ENCODE measurements at places on chromosomes 16 and 17.

DNA sequence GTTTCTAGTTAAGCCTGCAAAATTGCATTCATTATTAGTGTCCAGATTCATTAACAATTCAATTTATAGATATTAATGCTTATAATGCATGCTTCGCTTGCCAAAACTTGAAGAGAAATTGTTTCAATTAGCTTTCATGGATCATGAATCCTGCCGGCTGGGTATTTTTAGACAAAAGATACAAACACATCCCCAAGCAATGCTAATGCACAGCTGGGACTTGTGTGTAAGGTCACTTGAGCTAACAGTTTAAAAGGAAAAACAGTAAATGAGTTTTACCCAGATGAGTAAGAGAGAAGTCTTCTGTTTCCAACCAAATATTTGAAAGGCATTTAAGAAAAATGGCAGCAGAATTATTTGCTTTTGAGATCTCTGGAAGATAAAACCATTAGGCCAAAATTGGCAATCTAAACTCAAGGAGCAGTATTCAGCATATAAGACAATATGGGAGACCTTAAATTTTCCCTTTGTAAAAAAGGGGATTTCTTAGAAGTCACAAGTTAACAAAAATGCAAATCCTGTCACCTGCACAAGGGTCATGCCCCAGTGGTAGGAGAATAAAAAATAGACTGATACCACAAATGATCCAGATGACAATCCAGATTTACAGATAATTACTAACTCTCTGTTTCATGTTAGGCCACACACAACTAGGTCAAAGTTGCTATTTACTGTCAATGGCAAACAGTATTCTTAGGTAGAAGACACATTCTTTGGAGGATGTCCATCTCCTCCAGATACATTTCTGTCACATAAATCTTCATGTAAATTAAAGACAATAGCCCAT, 418.4 kb upstream of the PMFBP1 start:
- DNase-seq = no peak

- DNase-seq = no peak
Observed at GRCh38 chr17:78784352-78784751, 2.3 kb upstream of the CYTH1 start.

DNA sequence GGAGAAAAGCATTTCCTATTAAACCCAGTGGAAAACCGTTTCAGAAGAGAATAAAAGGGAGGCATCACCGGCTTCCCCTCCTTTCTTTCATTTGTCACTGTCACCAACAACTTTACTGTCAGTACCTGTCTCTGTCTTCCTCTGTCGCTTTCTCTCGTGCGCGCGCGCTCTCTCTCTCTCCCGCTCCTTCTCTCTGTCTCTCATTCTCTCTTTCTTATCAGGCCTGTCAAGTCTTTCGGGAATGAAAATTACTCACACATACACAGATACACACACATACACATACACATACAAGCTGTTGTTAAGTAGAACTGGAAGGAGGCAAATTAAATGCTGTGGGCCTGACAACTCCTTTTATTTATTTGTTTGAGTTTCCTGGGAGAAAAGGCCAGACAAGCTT, 17.6 kb downstream of the MYOCD start:
- DNase-seq = no peak

GRCh38 chr17:36001862-36002603, 680 bp upstream of the CCL15 start:
- no peak for DNase-seq

DNA sequence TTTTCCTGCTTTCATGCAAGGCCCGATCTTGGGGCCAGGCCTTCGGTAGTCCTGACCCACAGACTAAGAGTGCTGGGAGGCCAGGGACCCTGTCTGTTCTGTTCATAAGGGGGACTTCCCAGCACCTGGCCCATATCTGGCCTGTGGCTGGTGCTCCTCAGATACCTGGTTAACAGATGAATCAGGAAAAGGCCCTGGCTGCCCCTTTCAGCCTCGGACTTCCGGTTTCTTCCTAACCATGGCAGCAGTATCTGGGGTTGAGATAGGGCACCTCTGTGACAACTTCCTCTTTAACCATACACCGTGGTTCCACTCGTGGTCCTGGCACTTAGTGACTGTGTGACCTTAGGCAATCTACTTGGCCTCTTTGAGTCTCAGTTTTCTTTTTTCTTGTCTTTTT, 18.4 kb downstream of the PLCG2 start:
- no peak for DNase-seq

GRCh38 chr17:15418781-15419180, 48.6 kb downstream of the CDRT4 start:
- DNase-seq = no peak

GRCh38 chr17:7204336-7204735, 15.3 kb downstream of the DLG4 start:
- DNase-seq = no peak

- no peak for DNase-seq
Observed at GRCh38 chr17:76709077-76709950, 1.5 kb downstream of the MXRA7 start.

- no peak for DNase-seq
Observed at GRCh38 chr17:64097196-64097936, 32.6 kb downstream of the ERN1 start.

DNA sequence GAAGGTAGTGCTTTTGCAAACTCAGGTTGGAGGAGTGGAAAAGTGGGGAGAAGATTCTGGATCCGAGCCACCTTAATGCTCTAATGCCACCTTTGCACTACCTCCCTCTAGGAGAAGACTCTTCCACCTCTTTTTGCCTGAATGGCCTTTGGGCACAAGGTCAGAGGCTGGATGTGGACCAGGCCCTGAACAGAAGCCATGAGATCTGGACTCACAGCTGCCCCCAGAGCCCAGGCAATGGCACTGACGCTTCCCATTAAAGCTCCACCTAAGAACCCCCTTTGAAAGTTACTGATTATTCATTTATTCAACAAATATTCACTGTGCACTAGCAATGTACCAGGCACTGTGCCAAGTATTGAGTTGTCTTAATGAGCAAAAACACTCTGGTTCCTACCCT, 3.2 kb downstream of the SHBG start:
- DNase-seq = no peak

DNA sequence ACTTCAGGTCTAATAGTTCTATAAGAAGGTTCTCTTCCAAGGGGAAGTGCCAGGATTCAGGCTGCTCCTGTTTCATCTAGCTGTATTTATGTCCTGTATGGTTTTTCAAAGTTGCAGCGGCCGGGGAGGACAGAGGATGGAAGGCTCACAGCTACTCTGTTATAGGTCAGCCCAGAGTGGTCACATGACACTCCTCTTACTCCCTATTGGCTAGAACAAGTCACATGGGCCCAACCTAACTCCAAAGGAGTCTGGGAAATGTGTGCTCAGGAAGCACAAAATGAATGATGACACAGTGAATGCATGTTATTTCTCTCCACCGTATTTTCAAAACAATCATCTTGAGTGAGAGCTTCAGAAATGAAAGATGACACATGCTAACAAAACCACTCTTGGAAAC, 645.1 kb upstream of the RBFOX1 start:
- no peak for DNase-seq

- DNase-seq = peak; percentile 32
Observed at GRCh38 chr16:67672739-67673662, 6.4 kb downstream of the C16orf86 start.

DNA sequence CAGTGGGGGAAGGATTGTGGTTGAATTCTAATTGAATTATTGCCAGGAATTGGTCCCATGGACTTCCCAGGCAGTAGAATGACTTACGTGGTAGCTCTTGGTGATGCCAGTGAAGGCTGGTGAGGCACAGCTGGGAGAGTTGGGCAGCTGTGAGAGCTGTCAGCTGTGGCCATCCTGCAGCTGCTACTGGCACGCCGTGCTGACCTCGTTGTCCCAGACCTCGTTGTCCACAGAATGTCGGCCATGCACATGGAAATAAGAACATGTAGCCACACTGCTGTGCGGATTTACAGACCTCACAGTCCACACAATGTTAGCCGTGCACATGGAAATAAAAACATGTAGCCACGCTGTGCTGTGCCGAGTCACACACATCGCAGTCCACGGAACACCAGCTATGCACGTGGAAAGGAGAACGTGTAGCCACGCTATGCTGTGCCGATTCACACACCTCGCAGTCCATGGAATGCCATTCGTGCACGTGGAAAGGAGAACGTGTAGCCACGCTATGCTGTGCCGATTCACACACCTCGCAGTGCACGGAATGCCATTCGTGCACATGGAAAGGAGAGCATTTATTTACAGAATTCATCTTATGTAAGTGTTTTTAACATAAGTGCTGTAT, 59.2 kb downstream of the BANP start:
- DNase-seq = no peak

- DNase-seq = no peak
Observed at GRCh38 chr16:66020642-66021041, 345.8 kb upstream of the CDH5 start.

DNA sequence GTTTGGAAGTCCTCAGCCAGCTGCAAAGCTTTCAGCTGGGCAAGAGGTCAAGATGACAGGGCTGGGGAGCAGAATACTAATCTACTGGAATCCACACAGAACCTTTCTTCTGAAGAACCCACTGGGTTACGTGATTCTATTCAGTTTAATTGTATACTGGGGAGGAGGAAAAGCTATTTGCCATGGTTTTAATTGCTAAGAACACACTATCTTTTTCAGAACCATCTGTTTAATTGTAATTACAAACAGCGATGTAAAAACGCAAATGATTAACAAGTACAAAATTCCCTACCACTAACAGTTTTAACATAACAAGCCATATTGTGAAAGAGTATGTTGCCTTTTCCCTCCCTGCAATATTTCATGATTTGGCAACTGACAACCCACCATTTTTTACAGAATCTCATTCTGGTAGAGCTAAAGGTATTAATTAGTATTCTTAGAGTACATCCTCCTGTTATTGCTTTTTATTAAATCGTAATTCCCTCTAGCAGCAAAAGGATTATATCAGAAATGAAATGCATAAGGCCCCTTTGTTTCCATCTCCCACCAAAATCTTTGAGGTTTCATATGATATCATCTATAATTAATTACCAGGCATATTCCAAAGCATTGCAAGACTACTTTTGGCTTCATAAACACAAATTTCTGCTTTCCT, 12.1 kb downstream of the HYDIN start:
- no peak for DNase-seq

- no peak for DNase-seq
Observed at GRCh38 chr16:19274165-19274797, 11.2 kb upstream of the CLEC19A start.

DNA sequence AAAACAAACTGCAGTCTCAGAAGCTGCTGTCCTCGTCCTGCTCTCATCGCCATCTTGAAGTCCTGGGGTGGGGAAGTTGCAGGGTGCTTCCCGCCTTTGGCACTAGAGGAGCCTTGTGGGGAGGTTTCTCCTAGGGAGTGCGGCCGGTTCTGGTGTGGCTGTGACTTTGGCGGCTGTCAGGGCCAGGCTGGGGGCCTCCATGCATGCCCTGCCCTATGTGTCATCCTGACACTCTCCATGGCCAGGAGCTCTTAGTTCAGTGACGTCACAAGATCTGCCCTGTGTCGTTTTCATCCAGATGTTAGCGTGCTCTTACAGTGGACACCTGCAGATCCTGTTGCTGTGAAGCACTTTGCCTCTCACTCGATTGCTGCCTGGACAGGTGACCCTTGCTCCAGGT, 49.6 kb downstream of the PLD6 start:
- no peak for DNase-seq

- no peak for DNase-seq
Observed at GRCh38 chr16:21075252-21075651, 75.4 kb downstream of the DNAH3 start.

DNA sequence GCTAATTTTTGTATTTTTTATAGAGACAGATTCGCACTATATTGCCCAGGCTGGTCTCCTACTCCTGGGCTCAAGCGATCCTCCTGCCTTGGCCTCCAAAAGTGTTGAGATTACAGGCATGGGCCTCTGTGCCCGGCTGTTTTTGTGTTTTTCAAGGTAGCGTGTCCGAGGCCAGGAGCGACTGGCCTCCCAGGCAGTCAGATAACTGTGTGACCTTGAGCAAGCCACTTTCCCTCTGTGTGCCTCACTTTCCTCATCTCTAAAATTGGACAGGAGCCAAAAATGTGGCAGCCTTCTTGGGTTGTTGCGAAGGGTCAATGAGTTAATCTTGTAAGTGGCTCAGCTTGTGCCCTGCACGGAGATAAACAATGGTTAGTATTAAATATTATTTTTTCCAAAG, 2.4 kb downstream of the ABCC1 start:
- no peak for DNase-seq

DNA sequence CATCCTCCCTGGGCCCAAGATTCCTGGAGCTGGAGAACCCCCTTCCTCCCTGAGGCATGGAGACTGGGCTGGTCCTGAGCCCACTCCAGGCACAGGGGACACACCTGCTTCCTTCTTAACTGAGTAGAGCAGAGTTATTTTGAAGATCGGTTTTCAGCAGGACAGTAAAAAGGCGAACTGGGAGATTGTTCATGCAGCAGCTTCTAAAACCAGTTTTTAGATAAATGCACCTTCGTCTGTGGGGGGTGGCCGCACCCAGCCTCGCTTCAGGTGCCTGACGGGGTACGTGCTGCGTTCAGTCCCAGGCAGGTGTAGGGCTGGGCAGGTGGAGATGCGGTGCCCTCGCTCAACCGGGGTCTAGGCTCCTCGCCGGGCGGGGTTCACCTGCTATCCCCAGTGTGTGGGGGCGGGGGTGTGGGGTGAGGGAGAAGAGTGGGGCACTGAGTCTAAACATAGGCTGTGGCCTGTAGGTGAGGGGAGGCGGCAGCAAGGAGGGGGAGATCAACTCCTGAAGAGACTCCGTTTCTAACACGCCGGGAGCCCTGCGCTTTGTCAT, 69.5 kb downstream of the JPH3 start:
- no peak for DNase-seq

DNA sequence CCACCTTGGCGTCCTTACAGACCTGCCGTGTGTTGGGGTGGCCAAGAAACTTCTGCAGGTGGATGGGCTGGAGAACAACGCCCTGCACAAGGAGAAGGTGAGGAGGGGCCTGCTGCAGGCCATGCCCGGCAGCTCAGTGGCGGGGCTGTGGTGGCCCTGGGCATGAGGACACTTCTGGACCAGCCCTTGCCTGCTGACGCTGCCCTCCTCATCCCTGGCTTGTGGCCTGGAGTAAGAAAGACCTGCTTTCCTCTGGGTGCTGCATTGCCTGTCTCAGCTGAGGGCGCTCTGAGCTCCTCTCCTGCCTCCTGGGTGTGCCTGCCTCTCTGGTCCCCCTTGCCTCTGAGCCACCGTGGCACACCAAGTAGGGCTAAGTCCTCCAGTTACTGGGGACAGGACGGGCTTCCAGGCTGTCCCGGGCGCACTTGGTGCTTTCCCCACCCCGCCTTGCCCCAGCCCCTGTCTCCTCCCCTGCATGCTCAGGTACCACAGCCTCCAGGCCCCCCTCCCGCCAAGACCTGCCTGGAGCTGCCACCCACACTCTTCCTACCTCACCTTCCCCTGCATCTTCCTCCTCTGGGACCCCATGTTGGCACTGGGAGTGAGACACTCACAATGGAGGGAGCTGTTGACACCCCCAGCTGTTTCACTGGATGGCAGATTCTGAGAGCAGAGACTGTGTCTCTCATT, 8.7 kb downstream of the ENDOV start:
- no peak for DNase-seq
